ENCODE measurements at places on chromosomes 1 and 21.

DNA sequence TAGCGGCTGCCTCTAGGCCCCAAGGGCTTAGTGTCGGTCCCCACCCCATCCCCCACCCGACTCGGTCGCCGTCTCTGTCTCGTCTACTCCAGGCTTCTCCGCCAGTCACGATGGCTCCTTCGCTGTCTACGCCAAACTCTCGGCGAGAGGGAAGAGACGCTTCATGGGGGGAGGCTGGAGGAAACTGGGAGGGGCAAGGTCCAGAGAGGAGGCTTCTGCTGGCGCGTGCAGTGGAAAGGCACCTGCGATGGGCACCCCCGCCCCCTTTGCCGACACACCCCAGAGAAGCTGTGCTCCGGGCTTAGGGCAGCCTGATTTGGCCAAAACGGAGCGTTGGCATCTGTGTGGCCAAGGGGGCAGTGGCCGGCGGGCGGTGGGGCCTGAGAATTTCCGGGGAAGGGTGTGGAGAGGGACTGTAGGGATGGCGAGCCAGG is 1.2 kb upstream of the CSMD2 start:
- DNase-seq = no peak

GRCh38 chr21:44509539-44509938 is 30.5 kb downstream of the KRTAP10-1 start:
- no peak for DNase-seq

DNA sequence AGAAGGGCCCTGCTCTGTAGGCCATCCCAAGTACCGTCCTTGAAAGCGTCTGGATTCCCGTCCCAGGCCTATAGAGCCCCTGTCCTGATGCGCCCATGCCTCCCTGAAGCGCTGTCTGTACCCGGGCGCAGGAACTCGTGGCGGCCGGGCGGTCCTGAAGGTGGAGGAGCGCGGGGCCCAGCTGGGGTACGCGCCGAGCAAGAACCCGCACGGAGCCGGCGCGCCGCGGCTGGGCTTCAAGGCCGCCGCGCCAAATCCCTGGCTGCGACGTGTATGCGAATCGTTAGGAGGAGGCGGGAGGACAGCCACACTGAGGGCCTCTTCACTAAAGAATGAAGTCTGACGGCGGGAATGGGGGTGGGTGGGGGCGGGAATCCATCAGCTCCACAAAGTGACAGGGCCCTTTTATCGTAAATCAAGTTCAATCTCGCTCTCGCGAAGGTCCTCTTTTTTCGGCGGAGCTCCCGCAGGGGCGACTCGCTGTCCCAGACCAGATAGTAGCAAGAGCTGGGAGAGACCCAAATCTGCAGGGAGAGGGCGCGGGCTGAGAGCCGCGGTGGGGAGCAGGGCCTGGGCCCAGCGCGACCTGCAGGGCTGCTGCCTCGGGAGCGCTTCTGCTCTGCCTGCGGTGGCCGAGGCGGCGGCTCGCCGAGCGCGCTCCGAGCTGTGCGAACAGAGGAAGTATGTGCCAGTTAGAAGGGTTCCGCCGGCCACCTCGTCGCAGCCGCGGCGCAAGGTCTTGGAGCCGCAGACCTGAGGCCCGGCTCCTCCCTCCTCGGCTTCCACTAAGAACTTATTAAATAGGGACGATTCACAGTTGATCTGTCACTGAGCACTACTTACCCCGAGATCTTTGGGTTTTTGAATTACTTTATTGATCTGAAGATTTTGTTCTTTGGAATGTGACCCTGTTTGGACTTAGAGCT is 10.4 kb downstream of the BARHL2 start:
- no peak for DNase-seq

- no peak for DNase-seq
Observed at GRCh38 chr1:202365092-202365815, 16.8 kb downstream of the PPP1R12B start.

- DNase-seq = no peak
Observed at GRCh38 chr1:25731148-25731547, 68.8 kb upstream of the SELENON start.

- no peak for DNase-seq
Observed at GRCh38 chr1:101253976-101254674, 17.3 kb downstream of the S1PR1 start.

DNA sequence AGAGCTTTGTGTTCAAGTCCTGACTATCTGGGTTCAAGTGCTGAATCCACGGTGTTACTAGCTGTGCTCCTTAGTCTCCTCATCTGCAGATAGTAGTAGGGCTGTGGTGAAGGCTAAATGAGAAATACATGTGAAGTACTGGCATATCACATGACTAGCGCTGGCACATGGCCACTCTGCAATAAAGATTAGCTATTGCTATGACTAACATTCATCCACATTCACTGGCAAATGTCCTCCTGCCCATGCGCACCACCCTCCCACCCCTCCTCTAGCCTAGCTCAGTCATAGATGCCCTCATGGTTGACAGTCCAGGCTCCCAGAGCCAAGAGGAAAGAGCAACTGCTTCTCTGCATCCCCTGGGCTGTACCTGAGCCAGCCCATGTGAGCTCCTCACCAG is 8.5 kb upstream of the COL8A2 start:
- peak; percentile 63 for DNase-seq

DNA sequence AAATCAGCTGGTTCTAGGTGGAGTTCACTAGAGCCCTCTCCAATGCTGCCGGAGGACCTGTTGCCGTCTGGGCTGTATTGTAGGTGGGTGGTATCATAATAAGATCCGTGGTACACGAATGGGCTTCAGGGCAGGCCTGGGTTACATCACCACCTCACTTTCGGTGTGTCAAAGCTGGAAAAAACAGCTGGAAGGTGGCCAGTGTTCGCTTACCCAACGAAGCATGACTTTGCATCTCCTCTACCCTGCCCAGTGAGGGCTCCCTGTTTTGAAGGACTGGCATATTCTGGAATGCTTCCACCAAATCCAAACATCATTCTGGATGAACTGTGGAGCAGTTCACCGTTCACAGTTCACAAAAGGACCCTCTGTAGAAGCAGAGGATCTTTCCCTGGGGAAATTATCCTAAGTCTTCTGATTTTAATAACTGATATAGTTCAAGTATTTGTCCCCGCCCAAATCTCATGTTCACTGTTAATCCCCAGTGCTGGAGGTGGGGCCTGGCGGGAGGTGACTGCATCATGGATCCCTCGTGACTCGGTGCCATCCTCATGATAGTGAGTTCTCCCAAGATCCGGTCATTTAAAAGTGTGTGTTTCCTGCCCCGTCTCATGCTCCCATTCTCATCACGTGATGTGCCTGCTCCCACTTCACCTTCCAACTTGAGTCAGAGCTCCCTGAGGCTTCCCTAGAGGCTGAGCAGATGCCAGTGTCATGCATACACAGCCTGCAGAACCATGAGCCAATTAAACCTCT is 429.0 kb downstream of the KIF26B start:
- no peak for DNase-seq

DNA sequence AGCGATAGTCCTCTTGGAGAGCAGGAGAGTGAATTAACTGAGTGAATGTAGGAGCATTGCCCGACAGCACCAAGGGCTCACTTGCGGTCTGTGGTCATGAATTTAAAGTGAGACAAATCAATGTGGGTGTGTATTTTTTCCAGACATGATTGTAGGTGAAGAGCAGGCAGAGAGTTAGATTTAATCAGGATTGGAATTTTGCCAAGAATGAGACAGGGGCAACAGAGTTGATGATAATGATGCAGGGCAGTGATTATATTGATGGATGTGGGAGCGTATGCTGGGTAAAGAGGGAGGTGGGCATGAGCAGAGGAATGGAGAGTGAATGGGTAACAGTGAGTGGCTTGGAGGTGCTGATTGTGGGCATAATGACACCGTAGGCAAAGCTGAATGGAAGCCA is 20.0 kb upstream of the SYT6 start:
- no peak for DNase-seq

DNA sequence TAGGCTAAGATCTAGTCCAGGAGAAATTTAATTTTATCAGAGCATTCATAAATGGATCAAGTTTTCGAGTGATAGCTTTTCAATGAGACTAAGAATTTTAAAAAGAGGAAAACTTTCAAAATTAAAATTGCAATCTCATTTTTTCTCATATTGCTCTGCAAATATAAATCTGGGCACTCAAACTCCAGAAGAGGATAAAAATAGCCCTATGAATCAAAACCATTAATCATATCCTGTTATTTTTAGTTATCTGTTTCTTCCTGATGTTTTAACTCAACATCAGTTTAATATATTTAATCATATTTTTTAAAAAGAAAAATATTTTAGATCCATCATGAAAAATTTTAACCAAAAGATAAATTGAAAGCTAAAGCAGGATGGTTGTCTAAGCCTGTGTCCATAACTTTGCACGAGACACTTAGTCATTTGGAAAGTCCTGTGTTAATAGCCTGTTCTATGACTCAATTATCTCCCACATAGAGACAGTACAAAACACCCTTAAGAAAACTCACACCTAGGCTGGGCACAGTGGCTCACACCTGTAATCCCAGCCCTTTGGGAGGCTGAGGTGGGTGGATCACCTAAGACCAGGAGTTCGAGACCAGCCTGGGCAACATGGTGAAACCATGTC is 17.1 kb upstream of the PRRC2C start:
- DNase-seq = no peak

- no peak for DNase-seq
Observed at GRCh38 chr21:31599563-31599962, 59.9 kb upstream of the SOD1 start.

DNA sequence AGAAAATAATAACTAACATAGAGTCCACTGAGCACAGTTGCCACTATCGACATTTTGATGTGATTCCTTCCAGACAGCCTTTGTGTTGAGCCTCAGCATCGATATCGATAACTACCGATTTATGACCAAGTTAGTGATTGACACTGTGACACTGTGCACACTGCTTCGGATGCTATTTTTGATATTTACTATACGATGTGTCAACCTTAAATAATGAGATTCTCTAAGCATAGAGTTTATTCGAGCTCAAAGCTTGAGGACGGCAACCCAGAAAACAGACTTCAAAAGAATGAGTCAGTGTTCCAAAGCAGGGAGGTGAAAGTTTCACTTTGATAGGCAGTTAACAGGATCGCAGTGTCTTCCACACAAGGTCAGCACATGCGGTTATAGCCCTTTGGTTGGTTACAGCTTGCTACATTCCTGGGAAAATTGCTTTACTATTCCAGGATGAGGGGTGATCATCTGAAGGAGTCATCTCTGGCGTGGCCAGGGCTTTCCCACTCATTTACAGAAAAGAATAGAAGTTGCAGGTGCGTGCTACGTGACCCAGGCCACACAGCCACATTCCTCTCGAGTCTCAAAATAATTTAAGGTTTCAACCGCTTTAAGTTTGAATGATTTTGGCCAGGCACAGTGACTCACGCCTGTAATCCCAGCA is 53.6 kb upstream of the EFHD2 start:
- no peak for DNase-seq

DNA sequence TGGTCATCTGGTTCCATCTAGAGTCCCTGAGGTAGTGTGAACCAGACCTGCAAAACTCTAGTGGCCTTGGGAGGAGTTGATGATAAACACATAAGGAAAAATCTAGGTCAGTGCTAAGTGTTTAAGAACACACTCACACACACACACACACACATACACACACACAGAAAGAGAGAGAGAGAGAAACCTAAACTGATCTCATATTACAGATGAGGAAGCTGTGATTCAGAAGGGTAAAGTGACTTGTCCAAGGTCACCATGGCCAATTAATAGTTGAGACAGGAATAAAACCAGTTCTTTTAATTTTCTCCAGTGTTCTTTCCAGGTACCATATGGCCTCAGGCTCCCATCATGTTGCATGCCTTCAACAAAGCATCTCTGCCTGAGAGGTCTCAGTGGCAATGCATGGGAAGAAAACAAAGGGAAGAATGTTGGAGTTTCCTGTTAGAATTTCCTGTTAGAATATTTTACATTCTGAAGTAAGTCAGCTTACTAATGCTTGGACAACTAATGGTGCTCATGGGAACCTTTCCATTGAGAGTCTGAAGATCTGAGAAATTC is 77.3 kb upstream of the TSPAN2 start:
- no peak for DNase-seq

- no peak for DNase-seq
Observed at GRCh38 chr1:205077934-205078311, 6.3 kb downstream of the TMEM81 start.

- DNase-seq = no peak
Observed at GRCh38 chr1:214248311-214249085, 32.5 kb upstream of the SMYD2 start.

- no peak for DNase-seq
Observed at GRCh38 chr1:36590264-36590663, 107.6 kb upstream of the CSF3R start.

DNA sequence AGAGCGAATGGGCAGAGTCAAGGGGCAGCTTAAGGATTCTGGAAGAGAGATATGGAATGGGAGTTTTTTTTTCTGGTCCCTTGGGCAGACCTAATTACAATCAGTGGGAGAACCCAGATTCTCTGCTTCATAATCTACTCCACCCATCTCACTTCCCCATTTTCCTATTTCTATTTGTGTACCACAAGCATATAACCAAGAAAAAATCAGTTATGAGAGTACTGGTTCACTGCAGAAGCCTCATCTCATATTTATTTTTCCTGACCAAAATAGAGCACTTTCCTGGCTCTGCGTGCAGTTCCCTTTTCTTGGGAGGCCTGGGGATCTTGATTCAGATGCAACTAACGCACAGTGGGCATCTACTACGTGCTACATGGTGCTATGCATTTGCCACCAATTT is 82.2 kb upstream of the SLFNL1 start:
- DNase-seq = no peak
